Esophagus muscularis mucosa (tissue), 4 donors: ENCODE measurements at places on chromosomes 12 and 14. TPM values are rescaled to one million over a fixed set of nuclear protein-coding genes. Genes with fewer than 3 reads are reported as not detected.

DNA sequence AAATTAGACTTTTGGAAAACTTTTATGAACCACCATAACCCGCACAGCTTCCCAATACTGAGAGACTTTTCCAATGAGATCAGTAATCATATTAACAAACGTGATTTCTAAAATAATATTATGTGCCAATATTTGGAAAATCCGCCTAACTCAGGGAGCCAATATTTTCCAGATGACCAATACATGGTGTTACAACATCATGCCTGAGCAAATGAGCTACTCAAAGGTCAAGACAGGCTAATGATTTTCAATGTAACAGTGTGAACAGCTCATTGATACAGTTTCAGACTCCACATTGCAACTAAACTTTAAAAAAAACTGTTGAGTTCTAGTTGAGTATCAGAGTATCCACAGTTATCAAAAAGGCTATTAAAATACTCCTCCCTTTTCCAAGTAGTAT lies 46.8 kb downstream of the RNF34 start:
- no peak for DNase-seq

- DNase-seq, result peak; percentile 86
These were observed 162.9 kb downstream of the GXYLT1 start for GRCh38 chr12:41981758-41982157.

- no peak for DNase-seq
These were observed 13.5 kb downstream of the SCNN1A start for GRCh38 chr12:6361834-6362233.

- no peak for DNase-seq
These were observed 463.4 kb downstream of the DPF3 start for GRCh38 chr14:72430457-72430856.

DNA sequence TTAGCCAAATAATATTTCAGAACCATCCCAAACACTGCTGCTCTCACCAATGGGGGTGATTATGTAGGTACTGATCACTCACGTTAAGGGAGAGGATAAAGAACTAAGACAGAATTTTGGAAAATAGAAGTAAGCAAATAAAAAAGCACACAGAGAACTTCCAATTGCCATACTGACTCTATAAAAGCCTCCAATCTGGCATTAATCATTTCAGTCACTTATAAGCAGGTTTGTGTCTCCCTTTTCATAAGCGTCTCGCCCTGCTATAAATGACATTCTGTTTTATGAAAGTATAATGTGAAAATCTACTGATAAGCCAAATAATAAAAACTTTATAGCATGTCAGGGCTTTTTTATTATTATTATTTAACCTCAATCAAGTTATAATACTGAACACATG lies 435.2 kb downstream of the ETNK1 start:
- DNase-seq, result no peak

- no peak for DNase-seq
These were observed 13.2 kb downstream of the PRKAB1 start for GRCh38 chr12:119681111-119681510.

GRCh38 chr12:119006746-119007145 lies 25.4 kb downstream of the SRRM4 start:
- DNase-seq, result no peak

DNA sequence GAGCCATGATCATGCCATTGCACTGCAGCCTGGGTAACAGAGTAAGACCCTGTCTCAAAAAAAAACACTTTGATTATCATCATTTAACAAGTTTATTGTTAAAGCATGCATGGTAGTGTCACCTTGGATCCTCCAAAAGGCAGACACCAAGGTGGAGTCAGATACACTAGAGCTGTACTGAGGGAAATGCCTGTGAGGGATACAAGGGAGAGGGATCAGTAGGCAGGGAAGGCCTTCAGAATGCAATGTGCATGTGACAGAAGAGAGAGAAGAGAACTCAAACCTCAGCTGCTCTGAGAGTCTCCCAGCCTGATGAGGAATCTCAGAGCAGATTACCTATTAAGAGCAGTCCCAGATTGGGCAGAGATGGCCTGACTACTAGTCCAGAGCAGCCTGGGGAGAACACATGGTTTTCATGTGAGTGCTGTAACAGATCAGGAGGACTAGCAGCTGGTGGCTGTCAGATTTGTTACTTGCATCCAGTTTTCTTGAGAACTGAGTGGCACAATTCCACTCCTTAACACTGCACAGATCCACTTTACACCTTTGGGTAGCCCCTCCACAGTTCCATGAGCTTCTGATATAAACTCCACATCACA lies 38.0 kb upstream of the A2ML1 start:
- DNase-seq, result no peak

GRCh38 chr14:102315121-102315520 lies 4.4 kb upstream of the ZNF839 start:
- DNase-seq, result no peak

- no peak for DNase-seq
These were observed 7.9 kb downstream of the ZNF385A start for GRCh38 chr12:54376596-54376995.

DNA sequence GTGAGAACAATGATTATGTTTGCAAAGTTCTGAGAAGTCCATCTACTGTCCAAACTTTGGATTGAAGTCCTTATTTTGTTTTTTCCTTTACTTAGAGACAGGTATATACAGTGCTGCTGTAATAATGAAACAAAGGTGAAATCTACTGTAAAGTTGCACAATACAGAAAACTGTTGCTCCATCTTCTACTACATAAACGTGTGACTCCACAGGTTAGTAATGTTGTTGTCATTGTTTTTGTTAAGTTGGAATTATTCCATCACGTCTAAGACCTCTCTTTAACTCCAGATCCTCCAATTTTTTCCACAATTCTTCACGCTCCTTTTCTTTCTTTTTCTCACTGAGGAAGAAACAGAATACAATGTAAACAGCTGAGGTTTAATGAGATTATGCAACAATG lies 57.0 kb upstream of the GPHB5 start:
- DNase-seq, result no peak

- no peak for DNase-seq
These were observed 45.9 kb downstream of the TSPAN9 start for GRCh38 chr12:3122841-3123678.

DNA sequence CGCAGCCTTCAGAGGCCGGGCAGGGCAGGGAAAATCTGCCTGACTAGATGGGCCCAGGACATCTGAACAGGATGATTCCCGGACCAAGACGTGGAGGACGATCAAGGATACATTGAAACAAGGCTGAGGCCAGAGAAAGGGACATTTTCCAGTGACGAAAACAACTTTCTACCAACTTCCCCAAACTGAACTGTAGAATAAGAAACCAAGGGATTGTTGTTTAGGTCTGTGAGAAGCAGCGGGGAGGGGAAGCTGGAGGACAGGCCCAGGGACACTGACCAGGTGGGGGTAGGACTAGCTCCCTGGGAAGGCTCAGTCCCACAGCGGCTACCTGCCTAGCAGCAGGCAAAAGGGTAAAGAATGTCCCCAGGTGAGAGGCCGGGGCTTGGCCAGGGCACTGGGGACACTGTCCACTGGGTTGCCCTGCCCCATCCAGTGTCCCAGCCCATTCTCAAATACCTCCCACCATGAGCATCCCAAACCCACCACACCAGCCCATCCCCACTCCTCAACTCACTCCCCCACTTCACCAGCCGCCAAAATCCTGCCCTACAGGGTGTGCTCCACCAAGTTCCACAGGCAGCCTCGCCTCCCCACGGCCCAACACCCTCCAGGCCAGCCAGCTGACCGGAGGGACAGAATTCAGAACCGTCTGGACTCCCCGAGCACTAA lies 995 bp downstream of the TNFRSF1A start:
- DNase-seq, result no peak

- DNase-seq, result no peak
These were observed 30.8 kb upstream of the G2E3 start for GRCh38 chr14:30528119-30528518.

GRCh38 chr12:12872139-12872933 lies 19.0 kb upstream of the GPRC5A start:
- no peak for DNase-seq

DNA sequence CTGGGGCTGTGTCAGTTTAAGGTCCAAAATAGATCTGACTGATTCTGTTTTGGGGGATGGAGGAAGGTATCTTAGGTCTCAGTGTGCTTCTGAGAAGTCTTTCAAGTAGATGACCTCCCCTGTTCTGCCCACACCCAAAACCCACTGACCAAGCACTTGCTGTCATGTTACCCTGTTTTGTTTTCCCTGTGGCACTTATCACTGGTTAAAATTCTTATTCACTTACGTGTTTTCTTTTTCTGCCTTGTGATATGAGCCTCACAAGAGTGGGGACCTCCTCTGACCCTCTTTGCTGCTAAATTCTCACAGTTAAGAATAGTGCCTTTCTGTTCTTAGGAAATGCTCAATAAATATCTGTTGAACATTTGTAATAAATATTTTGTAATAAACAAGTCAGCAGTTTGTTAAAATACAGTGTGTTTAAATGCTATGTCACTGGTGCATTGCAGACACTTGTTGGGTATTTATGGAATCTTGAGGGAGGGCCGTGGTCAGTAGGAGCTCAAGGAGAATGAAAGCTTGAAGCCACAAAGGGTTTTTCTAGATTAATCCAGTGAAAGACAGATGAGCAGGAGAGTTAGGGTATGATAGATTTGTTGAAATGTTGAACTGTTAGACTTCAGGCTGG lies 20.9 kb downstream of the PLEKHA5 start:
- no peak for DNase-seq

DNA sequence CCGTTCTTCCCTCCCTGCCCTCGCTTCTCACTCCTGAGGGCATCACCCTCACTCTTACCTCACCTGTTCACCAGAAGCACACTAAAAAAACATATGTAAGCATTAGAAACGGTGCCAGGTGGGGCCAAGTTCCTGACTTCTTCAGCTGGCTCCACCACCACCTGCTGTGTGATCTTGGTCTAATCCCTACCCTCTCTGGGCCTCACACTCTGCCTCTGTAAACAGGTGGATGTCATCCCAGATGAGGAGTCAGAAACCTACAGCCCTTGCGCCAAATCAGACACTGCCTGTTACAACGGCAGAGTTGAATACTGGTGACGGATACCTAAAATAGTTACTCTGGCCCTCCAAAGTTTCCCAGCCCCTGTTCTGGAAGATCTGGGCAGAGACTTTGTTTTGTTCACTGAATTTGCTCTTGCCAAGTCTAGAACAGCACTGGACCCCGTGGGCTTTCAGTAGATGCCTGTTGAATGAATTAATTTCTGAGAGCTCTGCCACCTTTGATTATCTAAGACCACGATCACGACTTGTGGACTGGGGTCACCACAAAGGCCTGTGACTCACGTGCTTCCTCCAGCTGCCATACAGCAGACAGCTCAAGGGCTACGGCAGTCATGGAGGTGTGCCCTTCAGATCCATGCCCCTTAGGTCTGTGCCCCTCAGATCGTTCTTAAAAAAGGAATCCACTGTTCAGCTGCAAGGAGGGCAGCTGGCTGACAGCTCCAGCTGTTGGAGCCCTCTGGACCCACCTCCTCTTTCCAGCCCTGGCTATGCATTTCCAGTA lies 71.9 kb downstream of the GSC start:
- no peak for DNase-seq

GRCh38 chr12:95809000-95809680 lies 18.6 kb upstream of the NTN4 start:
- no peak for DNase-seq

GRCh38 chr12:93601591-93601990 lies 29.1 kb downstream of the SOCS2 start:
- DNase-seq, result no peak

DNA sequence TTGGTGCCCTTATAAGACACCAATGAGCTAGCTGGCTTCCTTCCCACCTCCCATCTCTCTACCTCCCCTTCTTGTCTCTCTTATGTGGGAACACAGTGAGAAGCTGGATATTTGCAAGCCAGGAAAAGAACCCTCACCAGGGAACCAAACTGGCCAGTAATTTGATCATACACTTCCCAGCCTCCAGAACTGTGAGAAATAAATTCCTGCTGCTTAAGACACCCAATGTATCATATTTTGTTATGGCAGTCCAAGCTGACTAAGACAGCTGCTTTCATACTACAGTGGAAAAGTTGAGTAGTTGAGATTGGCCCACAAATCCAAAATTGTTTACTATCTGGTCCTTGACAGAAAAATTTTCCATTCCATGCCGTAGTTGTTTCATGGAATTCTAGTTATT lies 269.0 kb downstream of the KCNH5 start:
- no peak for DNase-seq

CLEC7A gene
- 1.7 TPM for total RNA-seq

ACOT6 gene
- total RNA-seq, result not detected

MYO1H gene
- not detected for total RNA-seq

FAM234B gene
- 5.9 TPM for total RNA-seq

KRT6C gene
- not detected for total RNA-seq
